Stimulated activated CD4-positive, alpha-beta T cell treated with anti-CD3 and anti-CD28 coated beads, Interleukin-1b, Interleukin-23, amount 100 ng/mL, for 48 hours (primary cell): ENCODE measurements at places on chromosomes 16 and 17.

- peak; percentile 74 for DNase-seq
Measured at GRCh38 chr17:7351665-7352502, at the start of gene KCTD11. TSS of gene KCTD11 (plus strand) at chr17:7352162.

- DNase-seq = no peak
Measured at GRCh38 chr17:39828443-39828842, 35.7 kb downstream of the IKZF3 start.

- peak; percentile 32 for DNase-seq
Measured at GRCh38 chr17:6548578-6549330, 7.6 kb downstream of the PITPNM3 start.

DNA sequence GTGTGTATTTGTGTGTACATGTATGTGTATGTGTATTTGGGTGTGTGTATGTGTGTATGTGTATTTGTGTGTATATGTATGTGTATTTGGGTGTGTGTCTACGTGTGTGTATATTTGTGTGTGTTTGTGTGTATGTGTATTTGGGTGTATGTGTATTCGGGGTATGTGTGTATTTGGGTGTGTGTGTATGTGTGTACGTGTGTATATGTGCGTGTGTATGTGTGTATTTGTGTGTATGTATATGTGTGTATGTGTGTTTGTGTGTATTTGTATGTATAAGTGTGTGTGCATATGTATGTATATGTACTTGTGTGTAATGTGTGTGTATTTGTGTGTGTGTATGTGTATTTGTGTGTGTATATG is 62.0 kb downstream of the HAPSTR1 start:
- no peak for DNase-seq

GRCh38 chr17:75773121-75773807 is 8.3 kb upstream of the GALK1 start:
- DNase-seq = no peak

GRCh38 chr16:27398894-27399853 is 2.8 kb upstream of the IL21R start:
- DNase-seq = no peak

- no peak for DNase-seq
Measured at GRCh38 chr16:76854234-76854633, 336.8 kb upstream of the MON1B start.

- no peak for DNase-seq
Measured at GRCh38 chr16:17313085-17313611, 157.6 kb downstream of the XYLT1 start.

GRCh38 chr17:31294820-31295488 is 2.1 kb downstream of the OMG start:
- DNase-seq = no peak

- DNase-seq = no peak
Measured at GRCh38 chr16:70651524-70651923, 5.2 kb downstream of the IL34 start.

GRCh38 chr16:66408163-66409048 is 18.7 kb upstream of the BEAN1 start:
- DNase-seq = peak; percentile 26

GRCh38 chr16:85584267-85584666 is 28.9 kb upstream of the GSE1 start:
- no peak for DNase-seq

DNA sequence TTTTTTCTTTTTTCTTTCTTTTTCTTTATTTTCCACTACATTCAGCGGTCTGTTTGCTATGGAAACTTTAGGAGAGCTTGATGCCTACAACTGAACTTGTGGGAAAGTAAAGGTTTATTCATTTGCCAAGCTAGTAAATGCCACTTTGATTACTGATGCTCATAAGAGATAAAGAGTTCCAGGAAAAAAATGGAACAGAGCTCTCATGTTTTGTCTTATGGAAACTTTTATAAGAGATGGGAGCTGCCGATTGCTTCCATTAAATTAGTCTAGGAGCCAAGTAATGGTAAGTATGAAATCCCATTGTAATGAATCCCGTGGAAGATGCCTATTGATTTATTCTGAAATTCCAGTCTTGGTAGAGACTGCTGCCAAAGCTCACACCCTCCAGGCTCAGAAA is 7.1 kb downstream of the ANKFN1 start:
- no peak for DNase-seq

GRCh38 chr16:66696669-66697630 is at the start of gene CMTM4:
TSS of gene CMTM4 (minus strand) at chr16:66696743. CDS start at chr16:66696525, 218 bp downstream.
- peak; percentile 62 for DNase-seq

GRCh38 chr17:61458421-61459141 is 6.4 kb downstream of the TBX4 start:
- DNase-seq = no peak

DNA sequence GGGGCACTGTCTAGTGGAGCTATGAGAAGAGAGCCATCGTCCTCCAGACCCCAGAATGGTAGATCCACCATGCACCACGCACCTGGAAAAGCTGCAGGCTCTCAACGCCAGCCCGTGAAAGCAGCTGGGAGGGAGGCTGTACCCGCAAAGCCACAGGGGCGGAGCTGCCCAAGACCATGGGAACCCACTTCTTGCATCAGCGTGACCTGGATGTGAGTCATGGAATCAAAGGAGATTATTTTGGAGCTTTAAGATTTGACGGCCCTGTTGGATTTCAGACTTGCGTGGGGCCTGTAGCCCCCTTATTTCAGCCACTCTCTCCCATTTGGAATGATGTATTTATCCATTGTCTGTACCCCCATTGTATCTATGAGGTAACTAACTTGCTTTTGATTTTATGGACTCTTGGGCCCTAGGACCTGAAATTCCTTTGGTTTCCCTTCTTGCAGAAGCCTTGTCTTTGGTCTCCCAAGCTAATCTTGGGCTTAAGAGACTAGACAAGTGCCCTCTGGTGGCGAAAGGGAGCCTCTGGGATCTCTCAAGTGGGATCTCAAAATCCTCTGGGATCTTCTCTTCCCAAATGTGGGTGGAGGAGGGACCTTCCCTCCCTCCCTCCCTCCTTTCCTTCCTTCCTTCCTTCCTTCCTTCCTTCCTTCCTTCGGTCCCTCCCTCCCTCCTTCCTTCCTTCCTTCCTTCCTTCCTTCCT is 58.2 kb upstream of the HAPSTR1 start:
- no peak for DNase-seq

- DNase-seq = no peak
Measured at GRCh38 chr16:78154729-78155461, 55.4 kb downstream of the WWOX start.
